ENCODE measurements at places on chromosomes 5 and 9.

DNA sequence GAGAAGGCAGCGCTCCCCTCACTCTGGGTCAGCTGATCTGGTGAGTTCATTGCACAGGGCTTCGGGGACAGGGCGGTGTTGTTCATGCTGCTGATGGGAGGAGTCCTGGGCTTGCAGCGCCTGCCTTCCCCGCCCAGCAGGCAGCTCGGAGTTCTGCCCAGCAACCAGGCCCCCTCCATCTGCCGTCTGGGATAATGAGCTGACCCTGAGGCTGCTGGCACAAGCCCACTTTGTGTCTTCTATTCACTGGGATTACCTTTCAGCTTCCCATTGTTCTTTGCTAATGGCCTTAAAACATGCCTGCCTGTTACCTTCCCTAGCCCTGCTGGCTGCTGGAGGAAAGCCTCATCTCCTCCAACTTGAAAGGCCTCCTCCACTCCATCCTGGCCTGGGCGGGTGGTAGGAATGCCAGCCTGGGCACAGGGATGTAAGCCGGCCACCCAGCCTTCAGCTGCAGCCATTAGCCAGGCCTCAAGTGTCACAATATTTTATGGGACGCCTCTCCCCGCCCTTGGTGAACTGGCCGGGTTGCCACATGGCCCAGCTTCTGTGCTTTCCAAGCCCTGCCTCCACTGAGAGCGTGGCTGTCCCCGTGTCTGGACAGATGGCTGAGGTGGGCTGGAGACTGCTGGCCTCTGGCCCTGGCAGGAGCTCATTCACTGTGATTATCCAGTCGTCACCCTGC lies 70.4 kb downstream of the GADD45G start:
- no peak for ATAC-seq
- no peaks in the 10 kb centered on the region for H3K36me3 ChIP-seq
- H3K4me3 ChIP-seq, result no peak overlapping the region
- peaks cover 6% of the 10 kb centered on the region for H3K4me1 ChIP-seq
- no peak overlapping the region for H3K27ac ChIP-seq
- no peaks in the 10 kb centered on the region for H3K27me3 ChIP-seq

DNA sequence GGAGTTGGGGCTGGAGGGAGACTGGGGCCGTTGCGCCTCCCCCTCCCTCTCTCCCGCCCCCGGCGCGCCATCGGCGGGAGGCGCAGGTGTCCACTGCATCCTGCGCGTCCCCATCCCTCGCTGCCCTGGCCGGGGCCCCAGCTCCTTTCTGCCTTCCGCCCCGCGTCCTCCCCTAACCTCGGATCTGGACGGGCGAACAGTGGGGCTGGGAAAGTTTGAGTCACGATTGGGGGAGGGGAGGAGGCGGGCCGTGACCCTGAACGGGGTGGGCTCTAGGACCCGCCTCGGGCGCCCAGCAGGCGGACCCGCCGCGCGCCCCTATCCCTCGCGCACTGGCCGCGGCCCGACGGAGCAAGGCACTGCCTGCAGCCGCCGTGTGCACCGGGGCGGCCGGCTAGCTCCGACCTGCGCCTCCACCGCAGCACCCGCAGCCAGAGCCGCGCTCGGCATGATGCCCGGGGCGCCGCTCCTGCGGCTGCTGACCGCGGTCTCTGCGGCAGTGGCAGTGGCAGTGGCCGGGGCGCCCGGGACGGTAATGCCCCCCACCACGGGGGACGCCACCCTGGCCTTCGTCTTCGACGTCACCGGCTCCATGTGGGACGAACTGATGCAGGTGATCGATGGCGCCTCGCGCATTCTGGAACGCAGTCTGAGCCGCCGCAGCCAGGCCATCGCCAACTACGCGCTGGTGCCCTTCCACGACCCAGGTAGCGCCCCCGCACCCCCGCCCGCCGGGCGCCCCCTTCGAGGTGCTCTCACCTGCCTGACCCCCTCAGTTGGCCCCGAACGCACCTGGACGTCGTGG lies at the start of gene HMCN2:
Gene HMCN2 (plus strand): TSS at position 330 of the 805 bp plus-strand sequence. CDS start 119 bp downstream, at position 449.
- no peak for ATAC-seq
- no peaks in the 10 kb centered on the region for H3K36me3 ChIP-seq
- H3K27me3 ChIP-seq, result peaks cover 48% of the 10 kb centered on the region
- H3K27ac ChIP-seq, result no peak within 1 kb of the TSS
- peaks cover 4% of the 10 kb centered on the region for H3K4me1 ChIP-seq

DNA sequence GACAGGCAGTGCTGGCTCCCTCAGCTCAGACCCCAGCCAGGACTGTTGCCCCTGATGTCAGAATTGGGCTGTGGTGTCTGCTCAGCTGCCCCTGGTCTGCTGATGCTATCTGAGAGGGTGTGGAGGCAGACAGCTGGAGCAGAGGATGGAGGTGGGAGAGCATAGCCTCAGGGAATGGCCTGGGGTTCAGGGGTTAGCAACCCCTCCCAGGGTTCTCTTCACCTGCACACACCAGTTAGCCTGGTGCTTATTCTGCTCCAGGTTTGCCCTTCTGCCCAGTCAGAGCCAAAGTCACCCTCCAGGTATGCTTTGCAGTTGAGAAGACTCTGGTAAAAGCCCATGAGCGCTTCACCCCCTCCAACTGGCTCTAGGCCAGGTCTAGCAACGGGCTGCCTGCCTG lies 109.8 kb downstream of the SAXO1 start:
- no peak overlapping the region for H3K27ac ChIP-seq
- peaks cover 3% of the 10 kb centered on the region for H3K27me3 ChIP-seq
- H3K4me3 ChIP-seq, result no peak overlapping the region
- H3K36me3 ChIP-seq, result no peaks in the 10 kb centered on the region
- no peaks in the 10 kb centered on the region for H3K4me1 ChIP-seq

- no peak overlapping the region for H3K4me3 ChIP-seq
- H3K27me3 ChIP-seq, result peaks cover 25% of the 10 kb centered on the region
- H3K36me3 ChIP-seq, result no peaks in the 10 kb centered on the region
- no peaks in the 10 kb centered on the region for H3K4me1 ChIP-seq
- no peak overlapping the region for H3K27ac ChIP-seq
Measured at GRCh38 chr5:112604732-112605630, 132.7 kb upstream of the APC start.

Measured in activated T-helper 17 cell treated with anti-CD3 and anti-CD28 coated beads, Interleukin-2, amount 50 U/mL, for 72 hours (primary cell).